NCI-H460 (cell line): ENCODE measurements at places on chromosomes 6 and 20.

DNA sequence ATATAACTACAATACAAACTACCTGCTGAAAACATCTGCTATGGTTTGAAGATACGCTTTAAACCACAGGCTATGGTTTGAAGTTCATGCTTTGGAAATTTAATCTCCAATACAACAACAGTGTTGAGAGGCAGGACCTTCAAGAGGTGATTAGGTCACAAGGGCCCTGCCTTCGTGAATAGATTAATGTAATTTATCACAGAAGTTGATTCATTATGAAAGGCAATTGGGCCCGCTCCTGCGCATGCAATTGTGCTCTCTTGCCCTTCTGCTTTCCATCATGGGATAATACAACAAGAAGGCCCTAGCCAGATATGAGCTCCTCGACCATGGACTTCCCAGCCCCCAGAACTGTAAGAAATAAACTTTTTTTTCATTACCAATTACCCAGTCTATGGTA is 21.2 kb downstream of the REPS1 start:
- DNase-seq = no peak

- no peak for DNase-seq
Observed at GRCh38 chr6:16139556-16139955, 10.7 kb downstream of the MYLIP start.

DNA sequence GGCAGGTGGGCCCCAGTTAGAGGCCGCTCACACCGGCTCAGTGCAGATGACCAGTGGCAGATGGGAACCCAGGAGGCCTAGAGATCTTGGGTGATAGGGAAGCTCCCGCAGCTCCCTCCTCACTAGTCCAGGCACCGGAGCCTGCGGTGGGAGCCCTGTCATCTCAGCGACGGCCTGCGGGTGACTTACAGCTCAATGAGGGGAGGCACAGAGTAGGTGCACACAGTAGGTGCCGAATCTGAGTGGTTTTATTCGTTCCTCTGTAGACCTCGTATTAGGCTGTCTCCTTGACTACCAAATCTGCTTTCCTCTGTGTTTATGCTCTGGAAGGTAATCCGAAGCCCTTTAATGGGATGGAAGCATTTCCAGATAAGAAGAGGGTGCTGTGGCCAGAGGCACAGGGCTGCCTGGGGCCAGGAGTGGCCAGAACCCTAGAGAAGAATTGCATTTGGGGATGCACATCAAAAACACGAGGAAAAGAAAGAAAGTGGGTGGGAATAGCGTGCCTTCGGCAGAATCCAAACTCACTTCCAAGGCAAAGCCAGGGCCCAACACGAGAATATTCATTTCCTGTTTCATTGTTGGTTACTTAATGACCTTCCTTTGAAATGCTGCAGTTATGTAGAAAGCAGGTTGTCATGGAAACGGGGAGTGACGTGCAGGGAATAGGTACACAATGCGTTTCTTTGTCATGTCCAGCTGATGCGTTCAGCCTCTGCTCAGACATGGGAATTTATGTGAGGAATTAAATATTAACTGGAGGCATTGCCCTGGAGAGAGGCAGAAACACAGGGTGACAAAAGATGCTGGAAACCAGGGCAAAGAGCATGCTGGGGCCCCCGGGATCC is 24.7 kb downstream of the MYT1 start:
- no peak for DNase-seq

GRCh38 chr6:53358440-53359094 is 9.8 kb upstream of the ELOVL5 start:
- DNase-seq = no peak

- no peak for DNase-seq
Observed at GRCh38 chr6:90126181-90126580, 170.5 kb downstream of the BACH2 start.

DNA sequence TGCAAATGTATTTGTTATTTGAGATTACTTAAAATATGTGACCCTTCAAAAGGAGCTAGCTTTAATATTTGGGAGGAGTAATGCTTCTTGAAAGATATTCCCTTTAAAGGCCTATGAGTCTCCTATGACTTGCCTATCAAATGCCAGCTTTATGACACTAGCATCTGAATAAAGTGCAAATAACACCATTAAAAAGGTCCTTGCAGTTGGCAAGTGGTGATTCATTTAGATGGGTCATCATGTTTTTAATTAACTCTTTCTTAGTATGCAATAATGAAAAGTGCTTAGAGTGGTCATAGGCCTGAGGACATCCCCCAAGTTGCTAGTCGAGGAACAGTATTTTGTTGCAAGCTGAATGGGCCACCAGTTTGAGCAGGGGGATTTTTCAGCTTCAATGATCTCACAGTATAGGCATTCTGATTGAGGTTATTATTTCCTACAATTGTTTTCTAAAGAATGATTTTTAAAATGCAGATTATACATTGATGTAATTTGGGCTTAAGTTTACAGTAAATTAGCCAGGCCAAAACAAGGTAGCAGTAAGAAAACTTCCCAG is 3.7 kb upstream of the CD2AP start:
- DNase-seq = no peak
